ENCODE measurements at places on chromosomes 6 and 20. TPM values are rescaled to one million over a fixed set of nuclear protein-coding genes. Genes with fewer than 3 reads are reported as not detected.
A peak's percentile ranks its signal among the peaks of the same experiment; 100 is the strongest.

Gene TFAP2D
- total RNA-seq = not detected

GRCh38 chr20:21503345-21503744 is 10.5 kb downstream of the NKX2-2 start:
- DNase-seq = no peak

Gene BCAS1
- total RNA-seq = 110 TPM

- peak; percentile 35 for DNase-seq
Observed at GRCh38 chr6:150940941-150941340, 75.4 kb downstream of the MTHFD1L start.

Gene MATN4
- total RNA-seq = not detected
